ENCODE measurements at places on chromosomes 3 and 15.

- peak; percentile 76 for DNase-seq
Observed at GRCh38 chr3:185733980-185734724, 90.7 kb downstream of the IGF2BP2 start.

GRCh38 chr15:29129926-29130325 lies 139.7 kb downstream of the NSMCE3 start:
- DNase-seq = no peak

GRCh38 chr3:192364316-192364715 lies 363.0 kb downstream of the FGF12 start:
- DNase-seq = no peak

GRCh38 chr3:48429960-48430707 lies at the start of gene PLXNB1:
TSS of gene PLXNB1 (minus strand) at chr3:48430086. CDS start at chr3:48424611, 5,475 bp downstream.
- DNase-seq = peak; percentile 65

- DNase-seq = no peak
Observed at GRCh38 chr3:98900265-98901118, 1.0 kb downstream of the DCBLD2 start.

DNA sequence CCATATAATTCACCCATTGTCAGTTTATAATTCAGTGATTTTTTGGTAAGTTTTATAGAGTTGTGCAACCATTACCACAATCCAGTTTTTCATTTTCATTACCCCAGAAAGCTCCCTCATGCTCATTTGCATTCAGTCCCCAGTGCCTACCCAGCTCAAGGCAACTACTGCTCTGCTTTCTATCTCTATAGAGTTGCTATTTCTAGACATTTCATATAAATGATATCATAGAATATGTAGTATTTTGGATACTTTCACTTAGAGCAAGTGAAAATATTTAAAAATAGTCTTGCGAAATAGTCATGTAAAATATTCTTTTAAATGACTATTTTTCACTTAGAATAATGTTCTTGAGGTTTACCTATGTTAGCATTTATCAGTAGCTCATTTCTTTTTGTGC lies 42.1 kb downstream of the ZNF654 start:
- DNase-seq = no peak

GRCh38 chr3:20861454-20861853 lies 675.4 kb upstream of the SGO1 start:
- DNase-seq = no peak

DNA sequence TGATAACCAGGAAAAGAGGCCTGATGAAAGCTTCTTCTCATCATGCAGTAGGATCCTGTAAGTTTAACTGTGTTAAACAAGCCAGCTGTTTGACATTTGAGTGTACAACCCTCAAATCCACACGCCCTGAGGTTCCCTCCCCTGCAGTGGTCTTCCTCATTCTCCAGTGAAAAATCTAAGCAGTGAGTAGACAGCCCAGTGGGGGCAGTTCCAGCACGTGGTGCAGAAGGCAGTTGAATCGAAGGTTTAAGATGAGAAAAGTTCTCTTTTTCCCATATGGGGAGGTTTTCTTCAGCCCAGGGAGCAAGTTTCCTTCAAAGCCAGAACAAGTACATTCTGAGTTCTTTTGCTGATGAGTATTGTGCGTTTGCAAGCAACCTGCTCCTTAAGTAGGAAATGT lies 174.5 kb downstream of the NR2F2 start:
- no peak for DNase-seq

DNA sequence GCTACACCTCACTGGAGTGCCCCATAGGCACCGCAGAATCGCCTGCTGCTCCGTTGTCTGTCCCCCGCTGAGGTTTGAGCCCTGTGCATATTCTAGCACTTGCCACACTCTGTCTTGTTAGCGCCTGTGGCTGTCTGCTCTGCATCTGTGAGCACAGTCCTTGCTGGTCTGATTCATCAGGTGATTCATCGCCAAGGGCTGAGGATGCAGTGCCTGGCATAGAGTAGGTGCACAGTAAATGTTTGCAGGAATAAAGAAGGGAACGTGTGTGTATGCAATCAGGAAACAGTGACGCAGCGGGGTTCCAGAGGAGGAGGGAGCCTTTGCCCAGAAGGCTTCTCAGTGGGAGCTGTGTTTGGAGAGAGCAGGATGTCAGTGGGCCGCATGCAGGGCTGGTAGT lies 124.0 kb upstream of the PLXNA1 start:
- peak; percentile 93 for DNase-seq

GRCh38 chr3:18344306-18345014 lies 80.7 kb downstream of the SATB1 start:
- DNase-seq = no peak

DNA sequence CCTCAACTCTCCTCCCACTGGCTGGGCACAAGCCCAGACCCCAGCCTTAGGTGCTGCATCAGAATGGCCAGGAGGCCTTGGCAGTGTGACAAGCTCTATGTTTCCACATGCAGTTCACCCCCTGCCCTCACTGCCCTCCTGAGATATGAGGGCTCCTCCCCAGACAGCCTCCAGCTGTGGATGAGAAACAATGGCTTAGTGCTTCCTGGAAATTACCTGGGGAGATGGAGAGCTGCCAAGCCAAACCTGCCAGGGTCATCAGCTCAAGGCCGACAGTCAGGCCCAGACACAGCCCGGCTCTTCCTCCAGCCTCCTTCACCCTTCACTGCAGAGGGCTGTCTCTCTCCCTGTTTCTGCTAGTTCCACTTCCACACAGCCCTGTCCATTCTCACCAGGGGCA lies 76.3 kb downstream of the MYLK start:
- no peak for DNase-seq

DNA sequence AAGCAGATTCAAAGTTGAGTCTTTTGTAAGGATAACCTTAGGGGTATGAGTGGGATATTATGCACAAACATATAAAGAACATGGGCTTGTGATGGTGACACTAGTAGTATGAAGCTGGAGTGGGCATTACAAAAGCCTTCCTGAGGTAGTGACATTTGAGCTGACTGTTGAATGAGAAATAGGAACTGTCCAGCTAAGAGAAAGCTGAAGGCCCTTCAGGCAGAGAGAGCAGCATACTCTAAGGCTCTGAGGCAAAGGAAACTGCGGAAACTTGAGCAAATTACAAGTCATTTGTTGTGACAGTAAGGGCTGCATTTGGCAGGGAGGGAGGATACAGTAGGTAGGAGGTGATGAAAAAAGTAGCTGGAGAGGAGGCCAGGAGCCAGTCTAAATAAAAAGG lies 190.7 kb upstream of the CD96 start:
- peak; percentile 18 for DNase-seq

All from urothelium cell line (cell line).